ENCODE measurements at places on chromosomes 3 and 15.

DNA sequence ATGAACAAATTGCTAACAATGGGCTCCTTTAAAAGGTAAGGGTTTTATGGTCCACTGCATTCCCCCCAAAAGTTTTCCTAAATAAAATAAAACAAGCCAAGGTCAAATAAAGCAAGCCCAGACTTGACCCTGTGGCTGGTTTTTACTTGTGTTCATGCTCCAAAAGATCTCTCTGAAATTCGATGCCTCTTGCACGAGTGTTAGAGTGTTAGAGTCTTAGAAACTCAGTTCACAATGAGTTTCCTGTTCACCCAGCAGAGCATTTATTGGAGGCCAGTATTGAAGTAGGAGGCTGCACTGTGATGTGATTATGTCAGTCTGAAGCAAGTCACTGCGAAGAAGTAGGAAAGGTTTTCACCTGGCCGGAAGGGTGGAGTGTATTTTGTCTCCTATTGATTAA is 59.9 kb upstream of the LRTM1 start:
- no peak for DNase-seq

- DNase-seq = no peak
Measured at GRCh38 chr3:53728606-53729005, 117.6 kb downstream of the CHDH start.

- DNase-seq = no peak
Measured at GRCh38 chr15:62896380-62896866, 146.1 kb upstream of the TPM1 start.

DNA sequence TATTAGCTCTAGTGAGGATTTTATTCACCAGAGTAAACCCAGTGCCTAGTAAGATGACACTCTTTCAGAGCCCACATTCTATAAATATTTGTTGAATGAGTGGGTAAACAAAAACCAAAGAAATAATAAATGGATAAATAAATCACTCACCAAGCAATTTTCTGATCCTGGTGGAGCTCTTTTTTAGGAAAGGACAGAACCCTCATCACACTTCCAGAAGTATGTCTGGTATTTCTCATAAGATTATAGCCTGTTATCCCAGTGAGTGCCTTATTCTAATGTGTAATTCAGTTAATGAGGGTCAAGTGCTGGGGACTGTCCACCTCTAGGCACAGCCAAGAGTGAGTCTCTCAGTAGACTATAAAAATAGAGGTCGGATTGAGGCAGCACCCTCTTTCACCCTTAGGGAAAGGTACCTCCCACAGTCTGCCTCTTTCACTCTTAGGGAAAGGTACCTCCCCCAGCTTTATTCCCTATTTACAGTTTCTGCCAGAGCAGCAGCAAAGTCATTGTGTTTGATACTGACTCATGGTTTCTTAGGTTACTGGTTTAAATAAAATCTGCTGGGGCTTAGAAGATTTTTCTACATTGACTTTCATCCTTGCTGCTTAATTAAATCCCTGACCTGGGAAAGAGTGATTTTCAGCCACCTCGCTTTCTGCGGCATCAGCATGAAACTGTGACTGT is 145.0 kb downstream of the STAC start:
- no peak for DNase-seq

DNA sequence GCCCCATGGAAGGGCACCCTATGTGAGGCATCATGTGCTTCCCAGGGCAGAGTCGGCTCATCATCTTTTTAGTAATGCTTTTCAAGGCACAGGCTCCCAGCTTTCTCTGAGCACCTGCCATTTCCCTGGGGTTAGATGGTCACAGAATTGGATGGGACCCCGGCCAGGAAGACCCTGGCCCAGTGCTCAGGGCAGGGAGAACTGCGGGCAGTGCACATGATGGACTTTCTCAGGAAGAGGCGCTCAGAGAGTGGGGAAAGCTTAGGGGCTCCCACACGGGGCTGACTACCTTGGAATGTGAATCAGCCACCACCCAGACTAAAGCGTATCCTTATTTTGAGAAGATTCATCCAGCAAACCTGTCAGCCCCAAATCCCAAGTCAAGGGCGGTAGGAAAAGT is 16.5 kb upstream of the SKOR1 start:
- no peak for DNase-seq

DNA sequence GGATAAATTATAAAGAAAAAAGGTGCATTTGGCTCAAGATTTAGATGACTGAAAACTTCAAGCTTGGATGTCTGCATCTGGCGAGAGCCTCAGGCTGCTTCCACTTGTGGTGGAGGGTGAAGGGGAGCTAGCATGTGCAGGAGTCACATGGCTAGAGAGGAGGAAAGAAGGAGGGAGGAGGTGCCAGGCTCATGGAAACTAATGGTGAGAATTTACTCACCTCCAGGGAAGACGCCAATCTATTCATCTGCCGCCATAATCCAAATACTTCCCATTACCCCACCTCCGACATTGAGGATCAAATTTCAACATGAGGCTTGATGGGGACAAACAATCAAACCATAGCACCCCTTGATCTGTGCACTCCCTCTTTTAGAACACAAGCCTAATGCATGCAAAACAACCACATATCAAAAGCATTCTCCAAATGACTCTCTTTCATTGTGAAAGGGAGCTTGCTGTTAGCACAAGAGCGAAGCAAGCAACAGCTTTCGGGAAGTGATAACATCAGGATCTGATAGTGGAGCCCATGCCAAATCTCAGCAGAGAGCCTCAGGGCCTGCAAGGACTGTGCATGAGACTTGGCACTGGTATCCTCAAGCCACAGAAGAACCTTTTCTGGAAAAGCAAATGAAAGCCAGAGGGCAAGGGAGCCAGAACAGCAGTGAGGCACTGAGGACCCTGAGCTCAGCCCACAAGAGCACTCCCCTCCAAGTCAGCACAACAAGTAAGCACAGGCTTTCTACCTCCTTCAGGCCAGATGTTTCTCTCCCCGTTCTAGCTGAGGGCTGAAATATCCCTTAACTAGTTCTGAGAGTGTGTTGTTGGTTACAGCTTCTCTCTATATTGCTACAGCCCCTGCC is 50.2 kb upstream of the THBS1 start:
- no peak for DNase-seq

DNA sequence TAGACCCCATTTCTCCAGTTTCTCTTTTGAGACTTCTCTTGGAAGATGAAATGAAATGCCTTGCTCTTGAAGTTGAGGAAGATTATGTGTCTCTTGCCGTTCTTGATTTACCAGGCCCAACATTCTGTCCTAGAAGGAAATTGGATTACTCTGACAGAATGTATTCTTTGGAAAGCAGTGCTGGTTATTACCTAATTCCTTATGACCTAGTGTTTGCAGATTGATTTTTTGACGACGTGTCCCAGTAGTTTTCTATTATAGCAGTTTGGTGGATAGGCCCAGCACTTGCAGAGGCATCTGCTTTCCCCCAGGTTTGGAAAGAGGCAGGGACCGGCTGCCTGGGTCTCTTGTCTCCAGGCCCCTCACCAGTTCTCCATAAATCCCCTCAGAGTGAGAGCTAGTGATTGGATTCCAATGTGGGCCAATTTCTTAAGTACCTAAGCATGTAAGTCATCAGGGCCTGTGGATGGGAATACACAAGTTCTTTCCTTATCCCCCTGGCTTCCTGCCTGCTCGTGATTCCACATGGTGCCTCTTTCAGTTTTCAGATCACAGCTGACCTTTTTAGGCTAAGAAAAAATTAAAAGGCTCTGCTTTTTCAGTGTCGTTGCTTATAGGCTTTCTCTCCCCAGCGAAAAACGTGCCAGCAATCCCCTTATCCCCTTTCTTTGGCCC is 50.2 kb downstream of the EPHB3 start:
- DNase-seq = no peak

- no peak for DNase-seq
Measured at GRCh38 chr3:32392536-32393302, 1.1 kb downstream of the CMTM7 start.

- peak; percentile 58 for DNase-seq
Measured at GRCh38 chr15:68924866-68925560, 5.3 kb upstream of the SPESP1 start.

- DNase-seq = no peak
Measured at GRCh38 chr15:55741833-55742497, 987 bp downstream of the PRTG start.

GRCh38 chr3:27244374-27244773 is 124.8 kb downstream of the NEK10 start:
- no peak for DNase-seq

GRCh38 chr15:38576261-38576660 is 11.6 kb upstream of the RASGRP1 start:
- no peak for DNase-seq

DNA sequence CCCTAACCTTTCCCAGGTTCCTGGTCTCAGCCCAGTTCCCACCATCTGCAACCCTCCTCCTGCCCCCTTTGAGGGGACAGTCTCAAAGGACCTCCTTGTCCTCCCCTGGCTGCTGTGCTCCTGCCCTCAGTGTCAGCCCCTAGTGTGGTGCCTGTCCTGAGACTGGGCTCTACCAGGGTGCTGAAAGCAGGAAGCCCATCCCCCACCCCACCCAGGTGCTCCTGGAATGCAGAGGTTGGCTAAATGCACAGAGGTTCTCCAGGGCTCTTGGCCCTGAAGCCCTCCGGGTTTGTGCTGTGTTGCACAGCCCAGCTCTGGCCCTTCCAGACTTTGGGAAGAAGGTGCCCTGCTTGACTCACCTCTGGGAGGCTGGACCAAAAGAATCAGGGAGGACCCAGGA is 21.8 kb downstream of the C3orf18 start:
- no peak for DNase-seq

GRCh38 chr3:149209431-149209830 is 12.2 kb downstream of the CP start:
- DNase-seq = no peak

GRCh38 chr3:107208796-107209195 is 168.4 kb upstream of the CCDC54 start:
- no peak for DNase-seq

- DNase-seq = no peak
Measured at GRCh38 chr15:56693761-56694160, 39.5 kb downstream of the ZNF280D start.

DNA sequence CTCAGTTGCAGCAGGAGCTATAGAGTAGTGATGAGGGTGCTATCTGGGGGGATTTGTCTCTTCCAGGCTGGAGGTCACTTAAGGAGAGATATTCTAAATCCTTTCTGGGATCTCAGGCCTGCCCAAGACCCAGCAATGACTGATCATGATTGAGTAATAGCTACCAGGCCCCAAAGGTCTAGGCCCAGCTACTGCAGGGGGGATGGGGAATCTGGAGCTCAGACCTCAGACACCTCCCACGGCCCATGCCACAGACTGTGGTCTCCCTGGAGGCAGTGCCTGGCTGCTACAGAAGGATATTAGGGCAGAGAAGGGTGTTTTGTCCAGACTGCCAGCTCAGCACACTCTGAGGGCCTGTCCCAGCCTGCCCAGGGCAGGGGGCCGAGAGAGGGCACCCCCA is 6.9 kb downstream of the SLC38A3 start:
- DNase-seq = no peak

DNA sequence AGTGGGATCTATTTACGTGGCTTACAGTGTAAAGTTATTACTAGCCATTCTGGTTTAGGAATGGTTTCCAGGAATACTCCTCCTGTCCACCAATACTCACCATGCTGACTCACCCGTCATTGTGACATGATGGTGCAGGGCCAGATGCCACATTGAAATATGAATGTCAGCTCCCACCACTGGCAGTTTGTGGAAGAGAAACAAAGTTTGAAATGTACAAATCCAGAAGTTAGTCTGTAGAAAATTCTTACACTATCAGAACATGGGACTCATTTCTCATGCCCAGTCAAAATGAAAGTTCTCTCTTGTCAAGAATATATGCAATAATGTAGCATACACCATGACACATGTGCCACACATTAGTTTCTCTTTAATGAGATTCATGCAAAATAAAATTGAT is 14.4 kb upstream of the TSPAN3 start:
- DNase-seq = no peak

- DNase-seq = no peak
Measured at GRCh38 chr3:20140881-20141280, 45.1 kb downstream of the SGO1 start.

DNA sequence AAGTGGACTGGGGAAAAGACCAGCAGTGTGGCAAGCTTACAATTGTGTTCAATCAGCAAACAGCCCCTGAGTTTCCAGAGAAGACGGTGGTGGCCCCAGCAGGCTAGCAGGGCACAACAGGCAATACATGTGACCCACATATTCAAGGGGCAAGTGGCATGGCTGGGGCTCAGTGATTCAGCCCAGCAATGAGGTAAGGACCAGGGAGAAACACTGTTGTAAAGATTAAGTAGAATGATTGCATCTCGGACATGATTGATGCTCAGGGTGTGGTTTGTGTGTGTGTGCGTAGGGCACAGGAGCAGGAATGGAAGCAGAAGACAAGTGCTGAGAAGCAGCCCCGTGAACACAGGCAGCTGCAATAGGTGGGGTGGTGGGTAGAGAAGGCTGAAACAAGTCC is 37.9 kb downstream of the KLHL6 start:
- DNase-seq = no peak

GRCh38 chr3:143529018-143529478 is 319.2 kb downstream of the SLC9A9 start:
- no peak for DNase-seq

DNA sequence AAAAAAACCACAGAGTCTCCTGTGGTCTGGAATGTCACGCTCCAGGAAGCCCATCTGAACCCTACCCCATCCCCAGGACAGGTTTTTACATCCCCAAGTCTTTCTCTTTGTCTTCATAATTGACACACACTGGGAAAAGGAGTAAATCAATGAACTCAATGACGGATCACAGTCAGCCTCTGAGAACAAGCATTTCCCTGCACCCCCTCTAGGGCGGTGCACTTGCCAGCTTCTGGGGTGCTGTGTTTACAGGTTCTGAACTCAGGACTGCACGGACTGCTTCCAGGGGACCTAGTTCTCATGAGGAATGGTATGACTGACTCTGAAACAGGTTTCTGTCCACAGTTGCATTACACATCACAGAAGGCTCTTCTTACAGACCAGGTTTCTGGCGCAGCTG is 81.1 kb downstream of the NUP210 start:
- DNase-seq = no peak

- no peak for DNase-seq
Measured at GRCh38 chr3:146326875-146327543, 76.1 kb upstream of the PLSCR4 start.

DNA sequence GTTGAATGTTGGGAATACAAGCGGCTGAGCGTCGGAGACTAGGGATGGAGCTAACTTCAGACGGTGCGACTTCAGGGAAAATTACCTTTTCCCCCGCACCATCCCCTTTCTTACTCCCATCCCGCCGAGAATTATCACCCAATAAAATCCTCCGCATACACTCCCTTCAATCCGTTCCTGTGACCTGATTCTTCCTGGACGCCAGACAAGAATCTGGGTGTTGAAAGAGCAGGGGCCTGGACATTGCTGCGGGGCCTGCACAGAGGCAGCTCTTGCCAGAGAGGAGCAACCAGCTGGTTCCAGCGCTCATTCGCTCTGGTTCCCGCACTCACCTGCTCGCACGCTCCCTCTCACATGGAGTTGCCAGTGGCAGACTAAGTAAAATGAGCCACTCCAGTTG is 241.9 kb downstream of the ALCAM start:
- DNase-seq = no peak

- no peak for DNase-seq
Measured at GRCh38 chr15:72847033-72847432, 63.5 kb upstream of the ADPGK start.

- no peak for DNase-seq
Measured at GRCh38 chr3:190005343-190006113, 115.2 kb downstream of the P3H2 start.
